OCI-LY7 (cell line): ENCODE measurements at places on chromosomes 5 and 9.

DNA sequence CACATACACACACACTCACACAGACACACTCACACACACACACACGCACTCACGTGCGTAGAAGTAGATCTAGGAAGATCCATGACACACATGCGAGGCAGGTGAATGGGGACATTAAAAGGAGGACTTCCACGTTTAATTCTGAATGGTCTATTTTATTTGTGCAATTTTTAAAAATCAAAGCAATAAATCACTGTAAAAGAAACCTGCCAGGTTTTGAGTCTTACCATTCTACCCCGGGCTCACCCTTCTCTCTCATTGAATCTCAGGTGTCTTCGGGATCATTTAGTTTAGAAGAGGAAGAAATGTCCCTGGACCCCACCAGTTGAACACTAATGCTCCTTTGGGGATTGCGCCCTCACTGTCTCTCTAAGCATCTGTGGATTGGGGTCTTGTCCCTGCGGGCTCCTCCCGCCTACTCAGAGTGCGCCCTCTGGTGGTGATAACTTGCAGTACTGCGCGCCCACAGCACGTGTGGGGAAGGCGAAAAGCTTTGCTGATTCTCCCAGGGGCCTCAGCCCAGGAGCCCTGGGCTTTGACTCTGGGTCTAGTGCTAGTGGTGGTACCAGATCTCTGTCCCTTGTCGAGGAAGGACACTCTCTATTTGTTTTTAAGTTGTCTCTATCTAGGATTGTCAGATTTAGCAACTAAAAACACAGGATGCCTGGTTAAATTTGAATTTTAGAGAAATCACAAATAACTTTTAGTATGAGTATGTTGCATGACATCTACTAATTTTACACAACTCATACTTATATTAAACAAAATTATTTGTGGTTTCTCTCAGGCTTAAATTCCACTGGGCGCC lies 34.8 kb downstream of the BOD1 start:
- peak; percentile 55 for DNase-seq

- no peak for DNase-seq
Observed at GRCh38 chr5:38556088-38556598, 303 bp downstream of the LIFR start.

DNA sequence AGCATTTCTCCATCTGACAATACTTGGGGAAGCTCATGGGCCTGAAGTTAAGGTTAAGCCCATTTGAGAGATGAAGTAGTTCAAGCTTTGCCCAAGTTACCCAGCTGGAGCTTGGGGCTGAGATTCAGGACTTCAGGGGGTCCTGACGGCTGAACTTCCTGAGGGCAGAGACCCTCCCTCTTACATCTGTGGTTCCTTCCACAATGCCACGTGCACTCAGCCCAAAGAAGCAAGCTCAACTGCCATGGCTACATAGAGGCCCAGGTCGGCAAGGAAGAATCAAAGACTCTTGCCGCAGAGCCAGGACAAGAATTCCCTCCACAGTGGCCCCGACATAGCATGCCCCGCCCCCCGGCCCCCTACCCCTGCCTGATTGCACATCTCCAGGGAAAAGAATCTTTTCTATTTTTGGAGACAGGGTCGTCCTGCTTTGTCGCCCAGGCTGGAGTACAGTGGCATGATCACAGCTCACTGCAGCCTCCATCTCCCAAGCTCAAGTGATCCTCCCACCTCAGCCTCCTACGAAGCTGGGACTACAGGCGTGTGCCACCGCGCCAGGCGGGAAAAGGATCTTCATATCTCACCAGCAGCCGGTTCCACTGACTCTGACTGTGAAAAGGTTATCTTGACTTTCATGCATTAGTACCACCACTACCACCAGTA lies 9.2 kb downstream of the PHF19 start:
- DNase-seq = no peak

GRCh38 chr9:117403403-117403811 lies 11.4 kb downstream of the ASTN2 start:
- DNase-seq = no peak

GRCh38 chr5:77325921-77326541 lies 115.6 kb downstream of the PDE8B start:
- no peak for DNase-seq

DNA sequence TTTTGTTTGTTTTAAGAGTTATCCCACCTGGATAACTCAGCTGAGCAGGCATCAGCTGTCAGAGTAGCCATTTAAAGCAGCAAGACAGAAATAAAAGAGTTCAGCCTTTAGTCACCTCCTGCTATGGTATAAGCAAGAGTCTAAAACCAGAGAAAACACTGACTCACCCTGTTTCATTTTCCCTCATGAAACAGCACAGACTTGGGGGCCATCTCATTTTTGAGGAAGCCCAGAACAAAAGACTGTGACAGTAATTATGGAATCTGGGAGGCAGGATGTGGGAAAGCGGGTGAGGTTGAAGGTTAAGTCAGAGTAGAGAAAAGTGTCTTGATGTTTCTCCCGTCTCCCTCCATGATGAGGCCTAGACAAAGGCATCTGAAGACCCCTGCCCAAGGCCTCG lies 90.2 kb upstream of the FAM174A start:
- no peak for DNase-seq

- no peak for DNase-seq
Observed at GRCh38 chr5:67536866-67537265, 340.3 kb upstream of the CD180 start.

DNA sequence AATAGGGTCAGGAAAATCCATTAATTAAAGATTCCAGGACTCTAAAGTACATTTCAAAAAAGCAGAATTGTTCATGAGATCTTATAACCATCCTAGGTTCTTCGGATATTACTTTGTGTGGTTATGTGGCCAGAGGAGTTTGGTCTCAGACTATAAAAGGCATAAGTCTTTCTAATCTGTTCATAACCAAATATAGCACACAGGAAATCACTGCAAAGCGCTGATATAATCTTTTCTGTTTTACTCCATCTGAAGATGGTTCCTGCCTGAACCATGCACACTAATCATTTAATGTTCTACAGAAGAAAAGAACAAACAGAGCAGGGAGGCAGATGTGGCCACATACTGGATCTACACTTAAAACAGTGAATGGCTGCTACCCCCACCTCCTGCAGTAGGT lies 182.8 kb downstream of the SEMA5A start:
- no peak for DNase-seq

- no peak for DNase-seq
Observed at GRCh38 chr9:93308158-93308602, 124.2 kb downstream of the WNK2 start.

- no peak for DNase-seq
Observed at GRCh38 chr5:111901296-111901695, 144.3 kb upstream of the NREP start.

GRCh38 chr9:125696106-125696647 lies 10.8 kb downstream of the MAPKAP1 start:
- no peak for DNase-seq
